ENCODE measurements at places on chromosomes 7 and 10. TPM values are rescaled to one million over a fixed set of nuclear protein-coding genes. Genes with fewer than 3 reads are reported as not detected.

PPP1R17 gene
- polyA plus RNA-seq: not detected

DNA sequence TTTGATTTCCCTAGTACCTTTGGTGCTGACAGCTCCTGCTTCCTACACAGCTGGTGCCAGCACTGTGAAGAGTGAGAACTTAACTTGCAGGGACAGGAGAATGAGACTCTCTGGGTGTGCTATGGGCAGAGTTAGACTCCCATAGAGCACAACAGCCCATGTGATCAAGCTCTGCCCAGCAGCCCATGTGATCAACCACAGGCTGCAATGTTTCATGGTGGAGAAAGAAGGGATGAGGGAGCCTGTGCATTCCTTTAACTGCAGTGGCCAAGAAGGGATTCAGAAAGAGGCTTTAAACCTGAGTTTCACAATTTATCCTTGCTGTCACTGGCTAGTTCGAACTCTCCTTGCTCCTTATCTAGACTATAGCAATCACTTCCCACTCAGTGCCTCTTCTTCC is 10.0 kb upstream of the MEST start:
- DNase-seq: no peak

- no peak for DNase-seq
Observed at GRCh38 chr10:25828475-25828874, 105.6 kb upstream of the MYO3A start.

TCERG1L gene
- 1.0 TPM for polyA plus RNA-seq

NPS gene
- polyA plus RNA-seq: not detected

GRCh38 chr7:24756545-24757352 is 515 bp downstream of the GSDME start:
- DNase-seq: peak; percentile 39

GRCh38 chr7:23200331-23200730 is 18.5 kb downstream of the NUP42 start:
- no peak for DNase-seq

GRM8 gene
- 0.23 TPM for polyA plus RNA-seq

SLC16A9 gene
- 4.9 TPM for polyA plus RNA-seq

MRLN gene
- polyA plus RNA-seq: 163 TPM

DNA sequence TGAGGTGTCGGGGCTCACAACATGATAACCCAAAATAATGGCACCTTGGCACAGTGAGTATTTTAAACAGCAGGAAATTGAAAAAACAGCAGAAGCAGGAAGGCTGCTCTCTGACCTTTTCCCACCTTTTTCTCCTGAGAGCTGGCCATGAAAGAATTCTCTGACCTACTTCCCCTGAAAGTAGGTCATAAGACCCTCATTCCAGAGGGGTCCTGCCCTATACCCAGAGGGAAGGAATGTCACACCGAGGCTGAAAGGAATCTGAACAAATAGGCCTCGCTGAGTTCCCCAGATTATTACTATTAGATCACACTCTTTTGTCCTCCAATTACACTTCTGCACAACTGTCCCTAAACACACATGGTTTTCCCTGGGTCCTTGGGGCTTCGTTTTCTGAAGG is 18.8 kb downstream of the CPVL start:
- no peak for DNase-seq

DNA sequence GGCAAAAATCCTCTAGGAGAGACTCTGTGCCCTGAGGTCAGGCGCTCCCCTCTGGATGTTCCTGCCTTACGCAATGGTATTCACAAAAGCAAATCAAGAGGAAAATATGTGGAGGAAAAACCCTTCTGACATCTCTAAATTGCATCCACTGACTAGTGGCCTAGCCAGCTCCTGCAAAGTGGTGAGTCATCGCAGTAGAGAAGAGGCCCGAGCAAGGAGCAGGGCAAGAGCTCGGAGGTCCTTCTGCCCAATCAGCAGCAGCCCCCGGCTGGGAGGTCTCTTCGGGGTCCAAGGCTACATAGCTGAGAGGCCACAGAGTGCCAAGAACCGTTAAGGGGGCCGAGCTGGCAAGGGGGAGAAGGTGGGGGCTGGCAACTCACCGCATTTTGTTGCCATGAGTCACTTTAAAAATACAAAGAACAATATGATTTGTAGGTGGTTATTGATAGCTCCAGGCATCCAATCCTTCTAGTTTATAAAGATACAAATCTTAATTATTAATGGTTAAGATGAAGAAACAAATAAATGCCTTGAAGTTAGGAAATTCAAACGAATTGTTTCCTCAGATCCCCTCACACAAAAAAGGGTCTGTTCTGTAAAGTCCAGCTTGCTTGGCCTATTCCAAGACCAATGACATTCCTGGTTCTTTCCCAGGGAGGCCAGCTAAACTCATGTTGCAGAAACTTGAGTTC is 161.6 kb downstream of the PKD1L1 start:
- DNase-seq: peak; percentile 52

CALY gene
- not detected for polyA plus RNA-seq

DNA sequence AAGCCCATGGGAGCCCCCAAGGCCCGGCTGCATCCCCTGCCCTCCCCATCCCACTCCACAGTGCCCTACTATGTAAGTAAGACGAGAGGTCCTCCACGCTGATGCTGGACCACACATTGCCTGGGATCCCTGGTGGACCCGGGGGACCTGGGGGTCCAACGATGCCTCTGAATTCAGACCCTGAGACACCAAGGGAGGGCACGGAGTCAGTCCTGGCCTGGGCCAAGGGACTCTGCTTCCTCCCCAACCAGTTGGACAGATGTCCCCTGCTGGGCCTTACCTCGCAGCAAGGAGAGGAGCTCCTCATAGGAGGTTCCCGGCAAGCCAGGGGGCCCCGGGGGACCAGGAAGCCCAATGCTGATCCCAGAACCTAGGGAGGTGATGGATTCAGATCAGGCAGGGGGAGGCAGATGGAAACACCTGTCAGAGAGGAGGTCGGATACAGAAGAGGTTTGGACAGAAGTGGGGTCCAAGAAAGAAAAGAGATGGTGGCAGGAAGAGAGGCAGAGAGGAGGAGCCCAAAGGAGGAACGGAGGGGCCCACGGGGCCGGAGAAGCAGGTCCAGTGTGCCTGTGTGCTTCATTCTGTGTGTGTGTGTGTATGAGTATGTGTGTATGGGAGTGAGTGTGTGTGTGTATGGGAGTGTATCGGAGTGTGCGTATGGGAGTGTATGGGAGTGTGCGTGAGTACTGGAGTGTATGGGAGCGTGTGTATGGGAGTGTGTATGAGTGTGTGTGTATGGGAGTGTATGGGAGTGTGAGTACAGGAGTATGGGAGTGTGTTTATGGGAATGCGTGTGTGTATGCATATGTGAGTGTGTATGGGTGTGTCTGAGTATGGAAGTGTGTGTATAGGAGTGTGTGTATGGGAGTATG is 50.2 kb downstream of the COL17A1 start:
- DNase-seq: no peak

GIMAP7 gene
- 7.4 TPM for polyA plus RNA-seq

DNA sequence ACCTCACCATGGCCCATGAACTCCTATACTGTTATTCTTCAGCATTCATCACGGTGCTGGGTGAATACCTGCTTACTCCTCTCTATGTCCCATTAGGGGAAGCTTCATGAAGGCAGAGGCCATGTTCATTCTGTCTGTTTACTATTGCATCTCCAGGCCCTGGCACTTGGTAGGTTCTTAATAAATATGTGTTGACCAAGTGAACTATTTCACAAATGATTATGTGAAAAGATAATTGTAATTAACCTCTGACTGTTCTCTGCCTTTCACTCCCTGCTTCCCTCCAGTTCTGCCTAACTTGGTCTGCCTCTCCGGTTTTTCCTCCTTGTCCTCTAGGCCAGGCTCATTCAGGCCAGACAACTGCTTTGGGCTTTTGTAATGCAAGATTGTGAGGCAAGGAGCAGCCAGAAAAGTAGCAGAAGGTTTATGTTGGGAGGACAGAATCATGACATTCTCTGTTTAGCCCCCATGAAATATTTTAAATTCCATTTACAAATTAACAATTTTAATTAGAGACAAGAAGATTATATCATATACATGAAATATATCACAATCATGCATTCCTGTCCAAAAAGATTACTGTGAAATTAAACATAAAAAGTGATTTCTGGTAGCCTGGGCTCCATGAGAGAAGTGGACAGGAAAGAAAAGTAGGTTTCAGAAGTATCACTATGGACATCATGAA is 42.1 kb upstream of the PLXNA4 start:
- DNase-seq: no peak

DNA sequence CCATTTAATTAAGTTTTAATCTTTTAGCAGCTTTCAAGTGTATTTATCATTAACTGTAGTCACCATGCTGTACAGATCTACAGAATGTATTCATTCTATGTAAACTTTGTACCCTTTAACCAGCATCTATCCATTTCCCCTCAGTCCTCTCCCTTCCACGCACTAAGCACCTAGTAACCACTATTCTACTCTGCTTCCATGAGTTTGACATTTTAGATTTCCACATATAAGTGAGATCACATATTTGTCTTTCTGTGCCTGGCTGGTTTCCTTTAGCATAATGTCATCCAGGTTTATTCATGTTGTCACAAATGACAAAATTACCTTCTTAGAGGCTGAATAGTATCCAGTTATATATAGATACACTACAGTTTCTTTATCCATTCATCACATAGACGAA is 79.7 kb downstream of the BTAF1 start:
- no peak for DNase-seq

CCL24 gene
- 0.35 TPM for polyA plus RNA-seq

DNA sequence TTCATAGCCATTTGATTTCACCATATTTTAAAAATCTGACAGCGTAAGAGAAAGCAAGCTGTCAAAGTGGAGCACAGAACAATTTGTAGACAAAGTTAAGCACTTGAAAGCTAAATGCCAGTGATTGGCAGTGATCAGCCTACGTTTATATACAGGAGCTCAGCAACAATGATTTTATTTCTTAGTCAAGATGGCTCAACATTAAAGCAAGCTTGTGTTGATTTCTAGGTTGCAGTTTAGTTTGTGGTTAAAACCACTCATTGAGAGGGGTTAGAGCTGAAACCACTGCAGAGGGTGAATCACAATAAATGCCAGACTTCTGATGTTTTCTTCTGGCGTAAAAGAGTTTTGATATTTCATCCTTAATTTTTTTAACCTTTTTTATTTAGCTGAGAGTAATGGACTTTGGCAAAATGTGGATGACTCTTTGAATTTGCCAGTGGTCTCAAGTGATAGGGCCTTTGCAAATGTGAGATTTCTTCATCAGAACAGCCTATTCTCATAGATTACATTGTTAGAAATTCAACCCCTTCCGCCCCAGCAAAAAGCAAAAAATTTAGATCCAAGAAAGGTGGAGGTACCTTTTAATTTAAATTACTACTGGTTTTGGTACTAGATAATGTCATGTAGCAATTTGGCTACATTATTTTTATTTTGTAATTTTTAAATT is 73.8 kb downstream of the SHOC2 start:
- DNase-seq: no peak

- no peak for DNase-seq
Observed at GRCh38 chr7:74021546-74022320, 6.2 kb upstream of the ELN start.

DNA sequence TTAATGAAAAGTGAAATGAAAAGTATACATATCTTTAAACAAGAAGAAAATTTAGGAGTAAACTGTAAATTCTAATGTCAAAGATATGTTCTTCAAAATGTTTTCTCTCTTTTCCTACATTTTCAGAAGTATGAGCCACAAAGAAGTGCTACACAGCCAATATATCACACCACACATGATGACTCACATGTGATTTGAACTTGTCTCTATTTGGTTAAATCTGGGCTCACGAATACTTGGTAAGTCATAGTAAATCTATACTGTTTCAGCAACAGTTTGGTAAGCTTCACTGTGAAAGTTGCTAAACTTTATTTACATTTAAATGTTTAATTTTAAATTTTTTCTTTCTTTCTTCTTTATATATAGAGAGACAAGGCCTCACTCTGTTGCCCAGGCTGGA is 380.6 kb upstream of the IGFBP3 start:
- no peak for DNase-seq

- DNase-seq: no peak
Observed at GRCh38 chr7:22730066-22730710, 3.2 kb downstream of the IL6 start.

GRCh38 chr7:95904099-95904498 is 131.7 kb downstream of the DYNC1I1 start:
- DNase-seq: no peak

GRCh38 chr7:22114440-22114981 is 168.8 kb upstream of the CDCA7L start:
- DNase-seq: no peak

DNA sequence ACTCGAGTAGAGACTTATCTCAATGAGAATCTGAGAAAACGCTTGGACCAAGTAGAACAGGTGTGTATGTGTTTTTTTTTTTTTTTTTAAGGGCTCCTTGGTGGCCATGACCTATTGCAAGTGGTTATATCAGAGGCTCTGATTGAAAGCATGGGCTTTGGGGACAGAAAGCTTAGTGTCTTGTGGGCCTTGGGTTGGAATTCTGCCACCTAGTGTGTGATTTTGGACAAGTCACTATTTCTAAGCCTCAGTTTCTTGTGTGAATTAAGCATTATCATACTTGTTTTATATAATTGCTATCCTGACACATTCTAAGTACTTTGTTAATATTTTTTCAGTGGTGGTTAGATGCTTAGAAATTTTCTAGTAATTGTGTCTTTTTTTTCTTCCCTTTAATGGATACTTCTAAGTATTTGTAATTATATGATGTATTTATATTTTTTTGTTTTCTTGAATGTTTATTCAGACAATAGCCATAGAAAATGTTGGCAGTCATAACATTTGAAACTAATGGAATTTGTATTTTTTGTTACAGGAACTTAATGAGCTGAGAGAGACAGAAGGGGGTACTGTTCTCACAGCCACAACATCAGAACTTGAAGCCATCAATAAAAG is 33.1 kb downstream of the SMC3 start:
- peak; percentile 29 for DNase-seq

HERPUD2 gene
- polyA plus RNA-seq: 26.0 TPM

RELN gene
- 3.9 TPM for polyA plus RNA-seq

- no peak for DNase-seq
Observed at GRCh38 chr10:110076559-110077318, 69.0 kb downstream of the ADD3 start.

DNA sequence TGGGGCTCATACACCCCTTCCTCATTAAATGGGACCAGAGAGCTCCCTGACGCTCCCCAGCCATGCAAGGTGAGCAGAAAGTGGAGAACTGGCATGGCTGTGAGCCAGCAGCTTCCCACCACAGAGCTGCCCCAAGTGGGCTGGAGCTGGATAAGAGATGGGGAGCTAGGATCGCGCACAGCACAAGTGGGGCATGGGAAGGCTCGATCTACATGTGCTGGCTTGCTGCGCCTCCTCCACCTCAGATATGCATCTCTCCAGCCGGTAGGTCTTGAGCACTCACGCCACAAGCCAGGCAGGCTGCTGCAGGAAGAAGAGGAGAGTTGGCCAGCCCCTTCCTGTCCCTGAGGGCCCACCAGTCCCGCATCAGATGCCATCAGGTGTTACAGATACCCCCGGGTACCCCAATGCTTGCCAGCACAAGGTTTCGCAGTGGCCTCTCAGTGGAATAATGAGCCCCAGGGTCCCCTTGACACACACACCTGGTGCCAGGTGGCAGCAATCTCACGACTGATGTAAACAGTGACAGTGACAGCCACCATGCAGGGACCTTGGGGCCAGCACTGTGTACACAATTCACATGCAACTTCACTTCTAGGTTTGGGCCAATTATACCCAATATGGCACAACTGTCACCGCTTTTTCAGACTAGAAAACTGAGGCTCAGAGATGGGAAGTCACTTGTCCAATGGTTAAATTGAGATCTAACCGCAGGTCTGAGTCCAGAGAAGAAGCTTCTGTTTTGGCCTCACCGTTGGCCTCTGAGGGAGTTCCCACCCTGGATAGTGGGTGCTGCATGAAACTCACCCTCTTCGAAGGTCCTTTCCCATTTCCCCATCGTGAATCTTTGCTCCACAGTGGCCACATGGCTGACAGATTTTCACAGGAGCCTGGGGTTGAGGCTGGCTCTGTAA is 79.3 kb downstream of the OAT start:
- DNase-seq: no peak

- peak; percentile 8 for DNase-seq
Observed at GRCh38 chr10:21926949-21927348, 76.6 kb downstream of the DNAJC1 start.

Measured in muscle of arm (tissue), 14 donors.